NCI-H2081 (cell line): ENCODE measurements at places on chromosomes 1 and 21.

GRCh38 chr1:106952776-106953175 is 103.7 kb upstream of the PRMT6 start:
- DNase-seq: no peak

DNA sequence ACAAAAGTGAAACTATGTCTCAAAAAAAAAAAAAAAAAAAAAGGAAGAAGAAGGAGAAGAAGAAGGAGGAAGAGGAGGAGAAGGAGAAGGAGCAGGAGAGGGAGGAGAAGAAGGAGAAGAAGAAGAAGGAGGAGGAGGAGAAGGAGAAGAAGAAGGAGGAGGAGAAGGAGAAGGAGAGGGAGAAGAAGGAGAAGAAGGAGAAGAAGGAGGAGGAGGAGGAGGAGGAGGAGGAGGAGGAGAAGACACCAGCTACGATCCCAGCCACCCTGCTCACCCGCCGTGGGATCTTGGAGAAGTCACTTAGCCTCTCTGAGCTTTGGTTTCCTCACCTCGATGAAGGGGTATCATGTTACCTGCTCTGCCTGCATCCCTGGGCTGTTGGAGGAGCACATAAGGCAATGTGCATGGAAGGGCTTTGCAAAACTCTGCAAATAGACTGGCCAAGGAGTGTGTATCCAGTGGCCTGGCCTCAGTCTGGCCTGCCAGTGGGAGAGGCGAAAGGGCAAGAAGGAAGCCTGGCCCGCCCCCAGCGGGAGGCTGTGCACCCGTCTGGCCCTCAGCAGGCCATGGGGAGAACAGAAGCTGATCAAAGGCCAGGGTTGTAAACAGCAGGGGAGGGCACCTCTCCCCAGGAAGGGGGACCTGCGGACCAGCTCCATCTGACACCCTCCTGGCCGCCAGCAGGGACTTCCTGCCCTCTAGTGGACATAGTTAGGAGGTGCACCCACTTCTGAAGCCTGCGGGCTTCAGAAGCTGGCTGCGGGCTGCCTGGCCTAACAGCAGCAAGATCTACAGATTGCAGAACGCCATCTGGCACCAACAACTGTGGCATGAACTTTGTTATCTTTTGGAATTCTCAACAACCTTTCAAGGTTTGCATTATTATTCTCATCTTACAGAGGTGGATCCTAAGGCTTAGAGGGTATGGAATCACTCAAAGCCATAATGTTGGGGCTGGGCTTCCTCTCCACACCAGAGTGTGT is 19.2 kb upstream of the CDK18 start:
- peak; percentile 83 for DNase-seq

DNA sequence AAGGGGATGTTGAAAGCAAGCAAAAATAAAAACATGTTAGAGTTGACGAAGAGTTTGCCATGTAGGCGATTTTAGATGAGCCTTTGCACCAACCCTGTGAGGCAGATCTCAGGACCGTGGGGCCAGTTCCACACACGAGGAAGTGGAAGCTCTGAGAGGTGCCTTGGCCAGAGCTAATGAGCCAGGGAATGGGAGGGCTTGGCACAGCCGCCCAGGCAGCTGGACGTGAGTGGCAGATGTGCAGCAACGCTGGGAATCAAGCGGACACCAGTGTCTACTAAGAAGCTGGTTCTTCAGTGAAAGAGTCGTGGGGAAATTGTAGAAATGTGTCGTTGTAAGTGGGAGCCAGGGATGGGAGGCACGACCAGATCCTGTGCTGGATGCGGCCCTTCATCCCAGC is 58.9 kb upstream of the COL6A1 start:
- DNase-seq: no peak

- DNase-seq: peak; percentile 26
Observed at GRCh38 chr1:53982034-53982762, 35.8 kb downstream of the LDLRAD1 start.

GRCh38 chr1:31051611-31052010 is 13.9 kb downstream of the PUM1 start:
- DNase-seq: no peak

DNA sequence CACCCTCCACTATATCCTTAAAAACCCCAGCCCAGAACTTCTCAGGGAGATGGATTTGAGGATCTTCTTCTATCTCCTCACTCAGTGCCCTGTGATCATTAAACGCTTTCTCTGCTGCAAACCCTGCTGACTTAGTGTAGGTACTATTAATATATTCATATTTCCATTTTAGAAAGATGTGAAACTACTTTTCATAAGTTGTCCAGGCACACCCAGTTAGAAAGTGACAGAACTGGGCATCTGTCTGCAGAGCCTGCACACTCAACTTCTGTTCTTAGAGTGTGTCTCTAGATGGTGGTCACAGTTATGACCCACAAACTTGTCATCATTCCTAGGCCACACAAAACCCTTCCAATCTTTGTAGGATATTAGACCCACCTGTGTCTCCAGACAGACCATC is 55.0 kb downstream of the FCRL5 start:
- no peak for DNase-seq

GRCh38 chr1:117398957-117399356 is 31.7 kb downstream of the MAN1A2 start:
- no peak for DNase-seq

GRCh38 chr1:54664364-54664763 is 22.8 kb downstream of the MROH7 start:
- DNase-seq: no peak

DNA sequence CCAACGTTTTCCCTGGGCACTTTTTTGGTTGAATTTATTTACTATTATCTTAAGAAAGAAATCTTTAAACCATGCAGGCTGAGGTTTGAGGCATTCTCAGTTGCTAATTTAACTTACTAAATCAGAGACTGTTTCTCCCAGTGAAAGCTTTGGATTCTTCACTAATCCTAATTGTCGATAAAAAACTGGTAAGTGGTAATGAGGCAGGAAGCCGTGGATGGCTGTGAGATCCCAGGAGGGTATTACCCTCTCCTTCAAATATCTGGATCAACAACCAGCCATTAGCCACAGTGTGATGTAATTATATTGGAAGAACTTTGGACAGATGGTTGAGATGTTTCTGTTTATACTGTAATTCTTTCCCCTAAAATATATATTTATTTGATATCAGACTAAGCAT is 485.0 kb downstream of the DISC1 start:
- DNase-seq: no peak

GRCh38 chr1:240188139-240188538 is 96.5 kb downstream of the FMN2 start:
- no peak for DNase-seq

- DNase-seq: no peak
Observed at GRCh38 chr1:182332261-182333060, 59.1 kb downstream of the GLUL start.

- no peak for DNase-seq
Observed at GRCh38 chr1:18739408-18739807, 108.8 kb downstream of the PAX7 start.

GRCh38 chr21:34022627-34023335 is 50.6 kb upstream of the MRPS6 start:
- no peak for DNase-seq

- DNase-seq: no peak
Observed at GRCh38 chr1:10836726-10837125, 40.3 kb upstream of the CASZ1 start.

- no peak for DNase-seq
Observed at GRCh38 chr1:219965285-219966070, 37.1 kb upstream of the SLC30A10 start.

DNA sequence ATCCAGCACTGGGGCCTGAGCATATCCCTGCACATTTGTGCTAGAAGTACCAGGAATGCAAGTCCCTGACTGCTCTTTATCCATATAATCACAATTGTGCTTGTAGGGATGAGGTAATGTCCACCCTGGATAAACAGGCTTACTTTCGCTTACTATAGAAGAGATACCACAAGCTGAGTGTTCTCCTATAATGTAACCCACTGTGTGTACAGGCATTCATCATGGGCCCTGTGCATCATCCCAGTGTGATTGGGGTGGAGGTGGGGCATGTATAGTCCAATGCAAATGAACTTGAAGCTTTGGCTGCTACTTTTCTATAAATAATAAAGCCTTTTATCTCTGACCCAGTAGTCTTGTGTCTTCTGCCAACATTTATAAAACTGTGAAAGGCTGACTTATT is 69.3 kb downstream of the MAN1A2 start:
- no peak for DNase-seq

DNA sequence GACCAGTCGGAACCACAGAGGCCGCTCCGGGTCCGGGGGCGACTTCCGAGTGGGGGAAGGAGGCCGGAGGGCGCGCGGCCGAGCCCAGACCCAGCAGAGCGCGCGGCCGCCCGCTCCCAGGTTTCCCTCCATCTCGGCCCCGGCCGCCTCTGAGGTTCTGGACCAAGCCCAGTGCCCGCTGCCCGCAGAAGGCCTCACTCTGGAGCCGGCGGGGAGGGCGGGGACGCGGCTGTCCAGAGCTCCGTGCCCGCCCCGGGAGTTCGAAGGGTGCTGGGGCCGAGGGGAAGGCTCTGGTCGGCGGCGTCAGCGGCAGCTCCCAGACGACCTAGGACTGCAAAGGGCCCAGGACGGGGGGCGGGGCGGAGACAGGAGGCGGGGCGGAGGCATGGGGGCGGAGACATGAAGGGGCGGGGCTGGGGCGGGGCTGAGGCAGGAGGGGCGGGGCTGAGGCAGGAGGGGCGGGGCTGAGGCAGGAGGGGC is 48.0 kb upstream of the SLC19A1 start:
- no peak for DNase-seq

- DNase-seq: no peak
Observed at GRCh38 chr1:70427976-70428375, 16.9 kb downstream of the CTH start.

DNA sequence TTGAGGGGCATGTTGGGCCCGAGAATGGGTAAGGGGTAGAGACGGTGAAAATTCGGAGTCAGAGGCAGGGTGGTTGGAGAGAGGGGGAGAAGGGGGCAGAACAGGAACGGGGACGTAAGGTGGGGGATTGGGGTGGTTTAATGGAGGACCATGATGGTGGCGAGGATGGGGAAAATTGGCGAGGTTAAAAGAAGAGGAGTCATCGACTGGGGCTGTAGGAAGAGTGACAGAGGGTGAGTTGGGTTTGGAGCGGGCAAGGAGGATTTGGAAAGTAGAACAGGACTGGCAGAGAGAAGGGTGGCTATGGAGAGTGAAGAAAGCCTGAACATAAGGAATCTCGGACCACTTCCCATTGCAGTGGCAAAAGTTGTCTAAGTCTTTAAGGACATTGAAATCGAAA is 10.8 kb upstream of the ZBTB48 start:
- DNase-seq: no peak

DNA sequence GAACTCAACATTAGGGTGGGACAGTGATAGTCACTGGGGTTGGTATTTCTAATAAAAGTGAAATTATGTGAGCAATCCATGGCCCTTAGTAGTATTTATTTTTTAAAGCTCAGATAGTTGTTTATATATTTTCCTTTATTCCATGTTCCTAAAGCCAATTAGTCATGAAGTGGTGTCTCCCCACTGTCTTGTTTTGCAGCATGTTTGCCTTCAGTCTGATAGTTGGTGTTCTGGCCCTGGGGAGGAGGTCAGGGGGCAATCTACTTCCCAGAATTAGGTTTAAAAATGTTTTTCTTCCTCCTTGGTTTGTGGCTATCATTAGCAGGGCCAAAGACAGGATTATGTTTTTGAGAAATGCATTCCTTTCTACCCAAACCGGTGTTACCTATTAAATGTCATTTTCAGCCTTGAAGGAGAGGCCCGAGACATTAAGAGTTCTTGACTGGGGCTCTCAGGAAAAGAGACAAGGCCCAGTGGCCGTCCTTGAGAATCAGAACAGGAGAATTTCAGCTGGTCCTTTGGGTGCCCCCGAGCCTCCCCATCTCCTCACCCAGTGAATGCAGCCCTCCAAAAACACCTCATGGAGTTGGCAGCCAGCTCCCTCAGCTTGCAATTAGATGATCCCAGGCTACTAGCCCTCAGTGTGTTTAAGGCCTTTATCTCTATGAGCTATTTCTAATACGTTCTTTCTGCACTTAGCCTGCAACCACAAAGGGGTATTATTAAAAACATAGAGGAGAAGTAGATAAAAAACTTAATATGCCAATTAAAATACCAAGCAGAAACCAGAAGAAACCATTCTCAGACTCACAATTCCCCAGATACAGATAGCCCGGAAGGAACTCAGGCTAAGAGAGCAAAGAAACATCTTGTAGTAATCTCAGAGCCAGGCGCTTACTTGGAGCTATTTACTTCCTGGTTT is 71.3 kb upstream of the NGF start:
- DNase-seq: no peak

DNA sequence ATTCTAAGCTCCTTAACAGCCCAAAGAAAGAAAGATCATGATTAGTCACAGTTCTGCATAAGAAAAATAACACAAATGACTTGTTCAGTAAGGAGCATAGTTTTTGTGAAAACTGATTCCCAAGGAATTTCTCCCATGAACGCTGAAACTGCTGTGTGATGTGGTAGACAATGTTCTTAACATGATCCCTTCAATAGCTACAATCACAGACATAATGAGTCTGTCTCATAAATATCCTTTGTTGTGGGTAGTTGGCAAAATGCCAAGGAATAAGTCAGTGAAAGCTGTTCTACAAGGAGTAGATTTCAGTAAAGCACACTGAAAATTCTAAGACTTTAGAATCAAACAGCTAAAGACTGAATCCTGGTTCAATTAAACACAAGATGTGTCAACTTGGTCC is 404.8 kb downstream of the HLX start:
- no peak for DNase-seq

- DNase-seq: no peak
Observed at GRCh38 chr1:246971090-246971721, 36.7 kb downstream of the ZNF695 start.

GRCh38 chr1:68301471-68302001 is 69.2 kb upstream of the WLS start:
- DNase-seq: no peak

- DNase-seq: no peak
Observed at GRCh38 chr1:43061757-43062156, 103.1 kb upstream of the SLC2A1 start.

GRCh38 chr1:150160964-150161621 is 11.4 kb downstream of the PLEKHO1 start:
- no peak for DNase-seq

GRCh38 chr1:95169548-95169947 is 52.4 kb downstream of the TLCD4 start:
- DNase-seq: no peak

- no peak for DNase-seq
Observed at GRCh38 chr1:167541610-167542009, 12.0 kb downstream of the CREG1 start.

DNA sequence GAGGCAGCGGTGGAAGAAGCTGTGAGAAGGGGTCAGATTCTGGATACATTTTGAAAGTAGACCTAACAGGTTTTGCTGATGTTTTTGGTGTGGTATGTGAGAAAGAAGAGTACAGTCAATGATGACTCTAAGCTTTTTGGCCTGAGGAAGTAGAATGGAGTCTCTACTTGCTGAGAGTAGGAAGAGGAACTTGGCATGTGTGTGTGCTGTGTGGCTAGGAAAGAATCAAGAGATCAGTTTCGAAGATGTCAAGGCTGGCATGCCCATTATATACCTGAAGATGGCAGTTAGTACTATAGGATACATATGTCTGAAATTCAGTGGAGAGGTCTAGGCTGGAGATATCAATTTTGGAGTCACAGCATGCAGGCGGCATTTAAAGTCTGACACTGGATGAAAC is 64.4 kb downstream of the MAB21L3 start:
- no peak for DNase-seq
